H1 (cell line): ENCODE measurements at places on chromosomes 7 and 10. TPM values are rescaled to one million over a fixed set of nuclear protein-coding genes. Genes with fewer than 3 reads are reported as not detected.

Gene HYAL4
- not detected in 2 replicates for total RNA-seq

Gene OPALIN
- total RNA-seq, result not detected in 2 replicates

- no peak for DNase-seq
Measured at GRCh38 chr10:44981172-44982113, 2.8 kb upstream of the DEPP1 start.

GRCh38 chr7:2069472-2069860 lies 163.3 kb downstream of the MAD1L1 start:
- no peak for DNase-seq
